ENCODE measurements at places on chromosomes 16 and 17.

- no peak for DNase-seq
These were observed 64.9 kb downstream of the PLD6 start for GRCh38 chr17:17141279-17141678.

DNA sequence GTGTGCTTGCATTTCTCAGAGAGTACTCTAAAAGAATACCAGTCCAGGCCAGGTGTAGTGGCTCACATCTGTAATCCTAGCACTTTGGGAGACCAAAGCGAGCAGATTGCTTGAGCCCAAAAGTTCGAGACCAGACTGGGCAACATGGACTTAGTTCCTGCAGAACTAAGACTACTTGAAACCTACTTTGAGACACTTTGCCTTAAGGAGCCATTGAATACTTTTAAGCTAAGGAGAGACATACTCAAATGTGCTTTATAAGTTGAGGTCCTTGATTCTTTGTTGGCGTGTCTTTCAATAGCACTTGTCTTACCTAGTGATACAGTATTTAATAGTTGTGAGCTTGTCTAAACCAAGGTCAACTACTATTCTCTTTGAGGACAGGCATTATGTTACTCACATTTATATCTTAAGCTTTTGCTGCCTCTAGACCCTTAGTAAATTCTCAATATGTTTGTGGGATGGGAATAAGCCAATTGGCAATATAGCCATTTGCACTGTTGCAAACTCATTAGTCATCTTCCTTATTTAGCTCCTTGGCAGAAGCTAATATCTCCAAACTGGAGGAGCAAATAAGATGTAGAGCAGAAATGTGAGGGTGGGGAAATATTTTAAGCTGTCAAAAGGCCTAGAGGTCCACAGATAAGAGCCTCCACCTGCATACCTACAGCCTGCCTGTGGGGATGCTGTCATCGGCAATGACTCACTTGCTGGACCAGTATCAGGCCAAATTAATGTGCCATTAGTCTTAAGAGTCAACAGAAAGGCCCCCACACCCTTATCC is 16.3 kb downstream of the SCPEP1 start:
- no peak for DNase-seq

- DNase-seq = no peak
These were observed 40.5 kb upstream of the SKAP1 start for GRCh38 chr17:48470388-48471034.

DNA sequence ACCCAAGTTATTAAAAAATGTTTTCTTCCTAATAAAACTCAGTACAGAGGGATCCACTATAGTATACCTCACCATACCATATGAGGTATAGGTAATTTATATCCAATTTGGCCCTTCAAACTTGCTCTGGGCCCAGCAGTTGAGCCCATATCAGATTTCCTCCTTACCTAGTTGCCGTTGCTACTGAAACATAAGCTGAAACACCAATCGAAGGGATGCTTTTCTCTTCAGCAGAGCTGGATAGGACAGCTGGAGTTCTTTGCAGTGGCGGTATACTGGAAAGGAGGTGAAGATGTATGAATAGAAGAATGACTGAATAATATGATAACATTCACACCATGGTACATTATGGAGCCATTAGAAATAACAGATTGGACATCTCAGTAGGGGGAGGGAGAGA is 42.7 kb downstream of the TNRC6C start:
- no peak for DNase-seq

GRCh38 chr16:535446-536405 is 8.2 kb downstream of the CAPN15 start:
- no peak for DNase-seq

DNA sequence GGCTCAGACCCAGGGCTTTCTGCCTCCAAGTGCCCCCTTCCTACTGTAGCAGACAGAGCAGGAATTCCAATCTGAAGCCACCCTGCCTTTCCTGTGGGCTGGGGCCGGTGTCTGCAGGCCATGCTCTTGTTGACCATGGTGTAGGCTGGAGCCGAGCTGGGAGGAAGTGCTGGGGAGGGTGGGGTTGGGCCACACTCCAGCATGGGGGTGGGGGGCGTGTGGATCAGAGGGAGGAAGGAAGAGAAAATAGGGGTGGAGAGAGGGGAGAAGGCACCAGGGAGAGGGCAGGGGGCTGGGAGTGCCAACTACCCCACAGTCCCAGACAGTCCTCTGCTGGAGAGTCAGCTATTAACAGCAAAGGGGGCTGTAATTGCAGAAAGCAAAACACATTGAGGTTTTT is 54.3 kb upstream of the JPH3 start:
- no peak for DNase-seq

DNA sequence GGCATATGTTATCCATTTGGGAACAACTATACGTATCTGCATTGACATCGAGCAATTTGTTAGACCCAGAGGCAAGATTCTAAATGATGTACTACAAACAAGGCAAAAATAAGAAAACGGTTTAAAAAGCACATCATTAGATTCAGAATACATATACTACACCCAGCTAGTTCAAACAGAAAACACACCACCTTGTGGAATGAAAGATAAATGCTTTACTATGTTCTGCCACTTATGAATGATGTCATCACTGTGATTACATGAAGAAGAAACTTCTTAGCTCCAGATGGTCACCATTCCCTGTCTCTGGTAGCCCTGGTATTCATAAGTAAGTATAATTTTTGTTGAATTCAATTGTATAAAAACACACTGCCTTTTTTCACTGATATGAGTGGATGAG is 7.8 kb downstream of the NACA2 start:
- no peak for DNase-seq

DNA sequence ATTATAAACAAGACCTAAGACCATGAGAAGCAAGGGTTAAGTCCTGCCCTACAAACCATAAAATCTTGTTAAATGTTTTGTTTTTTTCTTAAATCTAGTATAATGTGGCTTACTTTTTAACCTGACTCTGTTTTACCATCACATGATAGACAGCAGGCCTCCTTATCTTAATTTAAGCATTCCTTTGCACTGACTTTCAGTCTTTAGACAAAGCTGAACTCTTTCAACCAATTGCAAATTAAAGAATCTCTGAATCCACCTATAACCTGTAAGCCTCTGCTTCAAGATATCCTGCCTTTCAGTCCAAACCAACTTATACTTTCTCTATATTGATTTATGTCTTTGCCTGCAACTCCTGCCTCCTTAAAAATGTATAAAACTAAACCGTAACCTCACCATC is 478.5 kb downstream of the GRIN2A start:
- DNase-seq = no peak

- peak; percentile 90 for DNase-seq
These were observed 2.8 kb downstream of the KDM6B start for GRCh38 chr17:7836596-7837407.

DNA sequence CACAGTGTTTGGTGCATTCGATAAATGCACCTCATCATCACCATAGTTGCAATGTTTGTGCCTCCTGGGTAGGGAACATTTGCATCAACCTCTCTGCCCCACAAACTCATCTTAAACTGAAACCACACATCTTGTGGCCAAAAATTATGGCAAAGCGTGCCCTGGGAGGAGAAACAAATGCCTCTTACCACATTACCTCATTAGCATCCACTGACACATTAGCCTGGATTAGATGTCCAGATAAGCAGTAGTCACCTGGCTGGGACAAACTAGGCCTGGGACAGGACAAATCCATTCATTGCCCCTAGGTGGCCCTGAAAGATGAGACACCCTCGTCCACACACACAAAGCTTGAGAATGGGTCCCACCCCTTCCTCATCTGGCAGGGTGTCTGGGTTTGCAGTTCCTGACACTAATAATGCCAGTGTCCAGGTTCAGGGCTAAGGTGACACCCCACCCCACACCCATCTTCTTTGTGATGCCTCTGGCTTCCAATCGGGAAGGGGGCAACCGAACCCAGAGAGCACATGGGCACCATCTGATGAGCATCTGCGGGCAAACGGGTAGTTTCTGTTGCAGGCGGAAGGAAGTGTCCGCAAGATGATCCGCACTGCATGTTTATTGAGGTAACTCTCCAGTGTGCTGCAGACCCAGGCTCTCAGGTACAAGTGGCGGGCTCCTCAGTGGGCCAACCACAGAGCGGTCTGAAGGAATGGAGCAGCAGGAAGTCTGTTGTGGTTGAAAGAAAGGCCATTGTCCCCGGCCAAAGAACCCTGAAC is 8.6 kb downstream of the XYLT1 start:
- DNase-seq = no peak

DNA sequence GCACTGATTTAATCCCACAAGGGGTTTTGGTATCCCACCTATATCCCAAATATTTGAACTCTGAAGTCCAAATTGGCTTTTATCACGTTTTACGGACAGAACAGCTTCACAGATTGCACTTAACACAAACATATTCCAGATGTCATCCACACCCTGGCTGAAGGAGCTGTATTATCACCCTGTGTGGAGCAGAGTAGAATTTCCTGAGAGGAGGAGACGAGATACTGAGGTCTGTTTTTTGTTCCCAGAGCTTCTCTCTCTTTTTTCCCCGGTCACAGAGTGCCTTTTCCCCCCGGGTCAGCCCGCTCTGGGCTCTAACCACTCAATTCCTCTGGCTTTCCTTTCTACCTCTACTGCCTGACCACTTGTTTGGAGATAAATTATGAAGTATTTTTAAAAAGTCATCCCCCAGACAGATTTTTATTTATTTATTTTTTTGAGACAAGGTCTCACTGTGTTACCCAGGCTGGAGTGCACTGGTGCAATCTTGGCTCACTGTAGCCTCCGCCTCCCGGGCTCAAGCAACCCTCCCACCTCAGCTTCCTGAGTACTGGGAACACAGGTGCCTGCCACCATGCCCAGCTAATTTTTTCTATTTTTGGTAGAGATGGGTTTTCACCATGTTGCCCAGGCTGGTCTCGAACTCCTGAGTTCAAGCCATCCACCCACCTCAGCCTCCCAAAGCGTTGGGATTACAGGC is 30.7 kb downstream of the DNAH2 start:
- no peak for DNase-seq

- DNase-seq = no peak
These were observed 9.6 kb downstream of the DLX3 start for GRCh38 chr17:49985310-49985990.

DNA sequence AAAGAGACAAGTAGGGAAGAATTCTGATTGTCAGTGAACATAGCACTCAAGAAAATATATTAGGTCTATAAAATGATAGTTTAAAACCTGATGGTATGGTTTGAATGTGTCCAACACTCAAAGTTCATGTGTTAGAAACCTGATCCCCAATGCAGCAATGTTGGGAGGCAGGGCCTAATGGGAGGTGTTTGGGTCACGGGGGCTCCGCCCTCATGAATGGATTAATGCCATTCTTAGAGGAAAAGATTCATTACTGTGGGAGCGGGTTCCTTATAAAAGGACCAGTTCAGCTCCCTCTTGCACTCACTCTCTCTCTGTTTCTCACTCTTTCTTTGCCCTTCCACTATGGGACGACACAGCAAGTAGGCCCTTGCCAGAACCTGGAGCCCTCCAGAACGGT is 41.5 kb upstream of the SLC47A1 start:
- no peak for DNase-seq
